ENCODE measurements at places on chromosomes 11 and 22.

- DNase-seq: peak; percentile 35
Observed at GRCh38 chr11:75013051-75013450, 24.3 kb downstream of the NEU3 start.

GRCh38 chr22:49567899-49568750 lies 259.5 kb downstream of the BRD1 start:
- no peak for DNase-seq

DNA sequence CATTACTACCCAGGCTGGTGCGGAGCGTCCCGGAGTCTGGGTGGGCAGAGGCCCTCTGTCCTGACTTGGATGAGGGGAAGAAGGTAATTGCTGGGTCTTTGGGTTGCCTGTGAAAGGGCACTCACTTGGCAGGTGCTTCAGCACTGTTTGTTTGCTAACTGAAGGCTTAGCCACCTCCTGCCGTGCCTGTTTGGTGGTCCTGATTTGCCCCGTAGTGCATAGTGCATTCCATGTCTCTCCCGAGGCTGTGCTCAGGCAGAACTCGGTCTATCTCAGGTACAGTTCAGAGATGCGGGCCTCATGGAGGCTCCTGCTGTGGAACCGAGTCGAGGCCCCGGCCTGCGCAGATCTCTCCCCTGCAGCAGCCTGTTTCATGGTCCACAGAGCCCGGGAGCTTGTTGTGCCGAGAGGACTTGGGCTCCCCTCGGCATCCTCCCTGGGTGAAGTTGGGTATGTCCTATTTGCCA lies 146.2 kb downstream of the TBC1D22A start:
- no peak for DNase-seq

- no peak for DNase-seq
Observed at GRCh38 chr22:30947173-30947815, 21.3 kb downstream of the MORC2 start.

- no peak for DNase-seq
Observed at GRCh38 chr22:47474464-47474863, 712.0 kb downstream of the TBC1D22A start.

DNA sequence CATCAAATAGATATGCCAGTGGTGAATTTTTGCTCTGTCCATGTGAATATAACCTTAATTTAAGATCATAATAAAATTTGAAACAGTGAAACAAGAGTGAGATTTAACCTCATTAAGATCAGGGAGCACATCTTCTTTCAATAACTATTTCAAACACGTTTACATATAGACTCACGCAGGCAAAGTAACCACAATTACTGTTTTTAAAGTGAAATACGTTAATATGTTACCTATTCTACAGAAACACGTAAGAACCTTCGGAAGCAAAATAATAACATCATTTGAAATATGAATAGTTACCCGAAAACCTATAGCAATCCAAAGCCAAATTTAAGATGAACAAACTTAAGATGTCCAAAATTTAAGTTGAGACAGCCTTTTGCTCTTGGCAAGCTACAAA lies 136.2 kb upstream of the ZC3H12C start:
- no peak for DNase-seq

DNA sequence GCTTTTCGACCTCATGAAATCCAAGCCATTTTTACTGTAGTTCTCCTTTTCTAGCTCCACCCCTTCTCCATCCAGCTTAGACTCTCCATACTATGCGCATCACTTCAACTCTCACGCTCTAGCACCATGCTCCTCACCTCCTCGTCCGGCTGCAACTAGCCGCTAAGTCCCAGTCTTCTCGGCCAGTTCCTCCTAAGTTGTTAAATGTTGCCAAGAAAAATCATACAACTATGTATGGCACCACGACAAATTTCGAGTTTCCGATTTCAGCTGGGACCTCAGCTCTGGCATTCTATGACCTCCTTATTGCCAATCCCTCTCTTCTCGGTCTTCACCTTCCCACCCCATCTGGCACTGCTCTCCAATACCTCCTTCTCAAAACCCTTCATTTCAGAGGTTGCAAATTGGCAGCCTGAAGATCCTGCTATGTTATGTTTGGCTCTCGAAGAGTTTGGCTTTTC lies 1.0 kb downstream of the ZNF70 start:
- DNase-seq: no peak

DNA sequence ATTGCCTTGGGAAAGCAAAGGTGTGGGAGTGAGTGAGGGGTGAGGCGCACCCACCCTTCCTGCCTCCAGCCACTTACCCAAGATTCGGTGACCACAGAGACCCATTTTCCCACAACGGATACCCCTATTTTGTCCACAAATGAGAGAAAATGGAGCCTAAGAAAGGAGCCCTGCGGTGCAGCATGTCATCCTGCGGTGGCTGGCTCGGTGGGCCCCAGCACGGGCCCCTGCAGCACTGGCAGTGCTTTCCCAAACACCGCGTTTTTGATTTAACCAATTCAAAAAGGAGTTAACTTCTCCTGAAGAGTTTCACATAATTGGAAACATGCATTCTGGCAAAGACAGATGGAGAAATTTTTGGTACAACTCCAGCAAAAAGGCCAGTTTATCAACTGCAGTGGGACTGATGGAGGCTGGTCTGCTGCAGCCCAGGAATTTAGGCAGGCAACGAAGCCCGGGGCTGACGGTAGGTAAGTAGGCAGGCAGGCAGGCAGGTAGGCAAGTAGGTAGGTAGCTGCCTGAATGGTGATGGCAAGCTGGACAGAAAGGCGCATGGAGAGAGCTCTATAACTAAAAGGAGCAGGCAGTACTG lies 84.2 kb downstream of the FDX1 start:
- peak; percentile 77 for DNase-seq

DNA sequence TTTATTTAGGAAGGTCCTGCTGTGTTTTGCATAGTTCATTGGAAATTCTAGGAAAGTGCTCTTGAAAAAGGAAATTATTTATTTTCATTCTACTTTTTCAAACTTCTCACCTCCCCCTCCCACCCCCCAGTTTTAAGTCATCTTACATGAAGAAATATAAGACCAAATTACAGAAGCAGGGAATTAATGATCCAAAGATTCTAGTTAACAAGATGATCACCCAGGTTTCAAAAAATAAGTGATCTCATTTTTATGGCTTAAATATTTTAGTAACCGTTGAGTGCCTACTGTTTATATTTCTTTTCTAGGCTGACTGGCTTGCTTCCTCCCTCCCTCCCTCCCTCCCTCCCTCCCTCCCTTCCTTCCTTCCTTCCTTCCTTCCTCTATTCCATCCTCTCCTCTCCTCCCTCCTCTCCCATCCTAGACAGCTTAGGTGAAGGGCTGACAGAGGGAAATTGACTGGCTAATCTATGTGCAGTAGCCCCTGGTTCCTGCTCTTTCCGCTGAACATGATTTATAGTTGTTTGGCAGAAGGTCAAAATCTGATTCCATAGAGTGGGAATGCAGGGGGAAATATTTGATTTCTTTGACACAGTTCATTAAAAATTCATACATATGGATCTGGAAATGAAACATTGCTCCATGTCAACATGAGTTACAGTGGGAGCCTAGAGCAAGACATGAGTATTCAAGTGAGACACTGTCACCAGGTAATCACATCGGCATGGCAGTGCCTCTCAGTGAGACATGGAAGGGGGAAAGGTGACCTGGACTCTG lies 123.4 kb downstream of the COMMD9 start:
- DNase-seq: peak; percentile 77

- DNase-seq: peak; percentile 53
Observed at GRCh38 chr22:31229402-31230079, 17.4 kb downstream of the LIMK2 start.

- no peak for DNase-seq
Observed at GRCh38 chr22:29569011-29569678, 11.8 kb downstream of the NIPSNAP1 start.

DNA sequence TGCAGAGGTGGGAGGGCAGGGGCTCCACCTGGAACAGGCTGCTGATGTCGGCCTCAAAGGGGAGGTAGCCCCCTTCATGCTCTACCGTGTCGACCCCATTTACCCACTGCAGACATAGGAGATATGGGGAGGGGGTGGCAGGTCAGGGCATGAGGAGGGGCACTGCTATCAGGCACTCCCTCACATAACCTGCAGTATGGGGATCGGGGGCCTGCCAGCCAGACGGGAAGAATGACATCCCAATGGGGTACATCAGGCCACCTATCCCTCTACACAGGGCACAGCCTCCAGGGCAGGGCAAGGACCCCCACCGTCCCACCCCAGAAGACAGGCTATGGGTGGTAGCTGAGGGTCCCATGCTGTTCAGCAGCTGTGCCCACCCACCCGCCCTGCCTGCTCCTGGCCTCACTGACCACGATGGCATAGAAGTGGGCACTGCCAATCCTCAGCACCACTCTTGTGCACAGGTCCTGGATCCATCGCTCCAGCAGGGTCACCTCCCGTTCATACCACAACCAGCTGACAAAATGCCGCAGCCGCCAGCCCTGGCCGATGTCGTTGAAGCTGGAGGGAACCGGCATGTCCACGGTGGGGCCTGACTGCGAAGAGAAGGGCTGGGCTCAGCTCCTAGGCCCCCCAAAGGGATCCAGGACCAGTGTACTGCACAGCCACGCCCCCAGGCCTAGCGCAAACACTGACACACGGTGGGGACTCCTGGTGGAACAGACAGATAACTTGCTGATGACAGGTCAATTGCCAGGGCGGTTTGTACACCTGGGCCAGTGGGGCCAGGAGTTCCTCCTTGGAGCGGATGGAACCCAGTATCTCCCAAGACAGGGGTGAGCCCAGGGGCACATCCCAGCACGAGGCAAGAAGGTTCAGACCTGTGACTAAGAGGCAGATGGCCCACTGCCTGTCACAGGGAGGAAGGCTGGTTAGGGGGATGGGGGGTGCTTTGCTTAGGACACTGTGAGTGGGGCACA lies 24.1 kb downstream of the RGL4 start:
- DNase-seq: no peak

DNA sequence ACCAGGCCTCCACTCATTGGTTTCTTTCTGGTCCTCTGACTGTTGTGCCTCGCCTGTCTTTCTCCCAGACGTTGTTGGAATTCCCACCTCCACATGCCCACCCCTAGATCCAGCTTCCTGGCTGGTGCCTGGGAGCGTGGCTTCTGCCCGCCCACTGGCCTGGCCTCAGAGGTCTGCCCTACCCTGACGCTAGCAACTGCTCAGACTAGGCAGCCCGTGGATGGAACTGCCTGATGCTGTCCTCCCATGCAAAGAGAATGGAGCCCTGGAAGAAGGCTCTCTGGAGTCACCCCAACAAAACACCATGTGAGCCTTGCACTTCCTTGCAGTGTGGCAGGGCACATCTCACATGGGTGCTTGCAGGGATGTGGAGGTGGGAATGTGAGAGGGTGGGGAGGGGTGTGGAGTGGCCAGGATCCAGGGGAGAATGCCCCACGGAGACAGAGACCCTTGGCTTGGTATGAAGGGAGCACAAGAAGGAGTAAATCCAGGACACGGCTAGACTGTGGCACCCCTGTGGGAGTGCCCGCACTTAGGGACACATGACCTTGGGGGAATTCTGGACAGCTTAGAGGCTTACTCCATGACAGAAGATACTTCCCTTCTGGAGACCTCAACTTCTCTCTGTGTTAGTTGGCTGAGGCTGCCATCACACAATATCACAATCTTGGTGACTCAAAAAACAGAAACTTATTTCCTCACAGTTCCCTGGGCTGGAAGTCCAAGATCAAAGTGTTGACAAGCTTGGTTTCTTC lies 22.5 kb upstream of the ADA2 start:
- DNase-seq: no peak

- DNase-seq: no peak
Observed at GRCh38 chr11:27148506-27148905, 107.9 kb downstream of the BBOX1 start.

- DNase-seq: peak; percentile 58
Observed at GRCh38 chr11:28606930-28607329, 498.7 kb downstream of the METTL15 start.

GRCh38 chr11:100328626-100329340 lies 358.3 kb upstream of the ARHGAP42 start:
- no peak for DNase-seq

DNA sequence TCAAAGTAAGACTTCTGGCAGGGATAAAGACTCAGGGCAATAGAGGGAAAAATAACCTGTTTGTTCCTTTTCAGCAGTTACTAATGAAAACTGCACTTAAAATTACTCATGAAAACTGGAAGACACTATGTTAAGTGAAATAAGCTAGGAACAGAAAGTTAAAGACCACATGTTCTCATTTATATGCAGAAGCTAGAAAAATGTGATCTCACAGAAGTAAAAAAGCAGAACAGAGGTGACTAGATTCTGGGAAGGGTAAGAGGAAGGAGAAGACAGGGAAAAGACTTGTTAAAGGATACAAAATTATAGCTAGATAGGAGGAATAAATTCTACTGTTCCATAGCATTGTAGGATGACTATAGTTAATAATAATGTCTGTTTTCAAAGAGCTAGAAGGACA lies 22.2 kb downstream of the HPS5 start:
- no peak for DNase-seq

GRCh38 chr22:30565341-30565740 lies 9.1 kb downstream of the GAL3ST1 start:
- DNase-seq: no peak

- DNase-seq: no peak
Observed at GRCh38 chr11:71423181-71423790, 24.9 kb downstream of the DHCR7 start.

- no peak for DNase-seq
Observed at GRCh38 chr11:65147352-65148075, 13.2 kb upstream of the SYVN1 start.

GRCh38 chr11:5153574-5154431 lies 754 bp downstream of the OR52A1 start:
- DNase-seq: no peak

- no peak for DNase-seq
Observed at GRCh38 chr11:370070-370941, 1.0 kb downstream of the B4GALNT4 start.

GRCh38 chr22:39524089-39524752 lies 3.9 kb downstream of the ATF4 start:
- no peak for DNase-seq

DNA sequence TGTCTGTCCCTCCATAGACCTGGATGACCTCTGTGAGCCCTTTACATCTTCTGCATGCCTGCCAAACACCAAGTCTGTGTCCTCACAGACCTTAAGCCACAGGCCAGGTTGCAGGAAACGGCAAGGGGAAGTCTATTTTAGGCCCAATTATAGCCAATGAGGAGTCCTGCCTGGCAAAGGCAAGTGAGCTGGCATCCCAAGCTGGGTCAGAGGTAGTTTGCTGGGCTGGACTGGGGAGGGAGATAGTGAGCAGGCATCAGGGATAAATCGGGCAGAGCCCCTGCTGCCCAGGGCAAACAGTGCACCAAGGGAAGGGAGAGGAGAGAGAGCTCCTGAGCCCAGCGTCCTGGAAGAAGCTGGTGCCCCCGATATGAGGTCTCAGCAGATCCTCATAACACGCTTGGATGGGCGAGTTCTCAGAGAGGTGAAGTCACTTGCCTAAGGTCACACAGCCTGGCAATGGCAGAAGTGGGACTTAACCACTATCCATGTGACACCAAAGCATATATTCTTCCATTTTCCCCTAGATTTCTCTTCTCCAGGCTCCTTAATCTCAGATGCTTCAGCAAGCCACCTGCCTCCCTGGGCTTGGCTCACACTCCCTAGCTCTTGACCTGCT lies 3.7 kb upstream of the RELT start:
- no peak for DNase-seq

DNA sequence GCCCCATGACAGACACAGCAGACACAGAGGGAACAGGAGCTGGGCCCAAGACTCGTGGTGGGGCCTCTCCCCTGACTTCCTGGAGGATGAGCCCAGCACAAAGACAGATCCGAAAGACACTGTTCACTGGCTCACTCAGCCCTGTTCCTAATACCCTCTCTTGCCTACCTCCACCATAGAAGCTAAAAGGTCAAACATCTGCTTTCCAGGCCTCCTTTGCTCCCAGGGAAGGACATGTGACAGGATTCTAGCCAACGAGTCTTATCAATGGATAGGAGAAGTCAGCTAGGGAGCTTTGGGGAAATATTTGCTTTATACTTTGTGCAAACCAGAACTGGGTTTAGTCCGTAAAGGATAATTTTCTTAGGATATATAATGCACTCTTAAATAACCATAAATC lies 8.4 kb upstream of the CLMP start:
- no peak for DNase-seq

Measured in fibroblast of skin of abdomen (primary cell).